ENCODE measurements at places on chromosomes 13 and 19. TPM values are rescaled to one million over a fixed set of nuclear protein-coding genes. Genes with fewer than 3 reads are reported as not detected.

DNA sequence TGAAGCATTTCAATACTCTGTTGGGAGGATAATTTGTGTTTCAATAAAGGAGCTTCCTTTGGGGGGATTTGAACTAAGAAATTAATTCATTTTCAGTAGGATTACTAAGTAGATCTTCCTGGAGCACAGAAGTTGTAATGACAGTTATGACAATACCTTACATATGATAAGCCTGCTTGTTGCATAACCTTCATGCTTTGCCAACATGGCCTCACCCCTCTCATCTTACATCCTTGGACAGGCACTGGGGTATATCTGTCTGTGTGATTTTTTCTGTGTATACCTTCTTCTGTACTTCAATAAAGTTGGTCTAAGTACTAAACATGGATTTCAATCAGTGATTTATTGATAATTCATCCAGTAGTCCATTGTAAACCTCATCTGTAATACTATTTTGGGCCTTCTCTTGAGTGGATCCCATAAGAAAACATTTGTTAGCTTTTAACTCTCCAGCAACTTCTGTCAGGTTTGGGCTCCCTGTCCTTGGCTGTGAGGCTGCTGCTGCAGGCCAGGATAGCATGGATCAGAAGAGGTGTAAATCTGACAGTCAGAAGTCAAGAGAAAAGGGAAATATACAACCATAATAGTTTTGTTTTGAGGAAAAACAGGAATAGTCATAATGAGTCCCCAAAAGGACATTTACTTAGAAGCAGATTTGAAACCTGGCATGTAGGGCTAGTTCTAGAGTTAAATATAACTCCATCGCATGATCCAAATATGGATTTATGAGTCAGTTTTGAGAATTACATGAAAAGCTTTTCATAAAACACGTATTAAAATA is 422.2 kb downstream of the KLF5 start:
- DNase-seq = no peak

DNA sequence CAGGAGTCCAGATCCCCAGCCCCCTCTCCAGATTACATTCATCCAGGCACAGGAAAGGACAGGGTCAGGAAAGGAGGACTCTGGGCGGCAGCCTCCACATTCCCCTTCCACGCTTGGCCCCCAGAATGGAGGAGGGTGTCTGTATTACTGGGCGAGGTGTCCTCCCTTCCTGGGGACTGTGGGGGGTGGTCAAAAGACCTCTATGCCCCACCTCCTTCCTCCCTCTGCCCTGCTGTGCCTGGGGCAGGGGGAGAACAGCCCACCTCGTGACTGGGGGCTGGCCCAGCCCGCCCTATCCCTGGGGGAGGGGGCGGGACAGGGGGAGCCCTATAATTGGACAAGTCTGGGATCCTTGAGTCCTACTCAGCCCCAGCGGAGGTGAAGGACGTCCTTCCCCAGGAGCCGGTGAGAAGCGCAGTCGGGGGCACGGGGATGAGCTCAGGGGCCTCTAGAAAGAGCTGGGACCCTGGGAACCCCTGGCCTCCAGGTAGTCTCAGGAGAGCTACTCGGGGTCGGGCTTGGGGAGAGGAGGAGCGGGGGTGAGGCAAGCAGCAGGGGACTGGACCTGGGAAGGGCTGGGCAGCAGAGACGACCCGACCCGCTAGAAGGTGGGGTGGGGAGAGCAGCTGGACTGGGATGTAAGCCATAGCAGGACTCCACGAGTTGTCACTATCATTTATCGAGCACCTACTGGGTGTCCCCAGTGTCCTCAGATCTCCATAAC is at the start of gene APOE:
Gene APOE (plus strand): TSS at position 360 of the 724 bp plus-strand sequence. CDS start 829 bp downstream, outside the sequence.
- DNase-seq = no peak

- no peak for DNase-seq
Observed at GRCh38 chr13:29162638-29163235, 342.6 kb downstream of the MTUS2 start.

DNA sequence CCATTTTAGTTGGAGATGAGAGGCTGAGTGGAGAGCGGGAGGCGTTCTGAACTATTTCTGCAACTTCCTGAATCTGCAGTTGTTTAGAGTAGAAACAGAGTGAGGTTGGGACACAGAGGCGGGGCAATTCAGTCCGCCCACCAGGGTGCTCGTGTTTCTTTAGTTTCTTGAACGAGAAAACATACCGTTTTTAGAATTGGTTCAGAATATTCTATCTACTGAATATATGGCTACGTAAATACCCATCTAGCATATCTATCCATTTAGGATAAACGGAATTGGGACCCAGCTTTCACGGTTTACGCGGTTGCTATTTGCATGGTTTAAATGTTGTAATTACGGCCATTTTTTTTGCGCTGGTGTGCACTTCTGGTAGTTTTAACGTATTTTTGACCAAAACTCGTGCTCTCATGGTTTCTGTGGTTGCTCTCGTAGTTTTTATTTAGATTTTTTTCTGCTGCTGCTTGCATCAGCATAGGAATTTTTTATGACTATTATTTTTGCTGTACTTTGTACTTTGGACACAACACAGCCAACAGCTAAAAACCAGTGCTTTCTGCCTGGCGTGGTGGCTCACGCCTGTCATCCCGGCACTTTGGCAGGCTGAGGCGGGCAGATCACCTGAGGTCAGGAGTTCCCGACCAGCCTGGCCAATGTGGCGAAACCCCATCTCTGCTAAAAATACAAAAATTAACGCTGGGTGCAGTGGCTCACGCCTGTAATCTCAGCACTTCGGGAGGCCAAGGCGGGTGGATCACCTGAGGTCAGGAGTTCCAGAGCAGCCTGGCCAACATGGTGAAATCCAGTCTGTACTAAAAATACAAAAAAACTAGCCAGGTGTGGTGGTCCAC is 32.7 kb downstream of the TIMM13 start:
- DNase-seq = no peak

DNA sequence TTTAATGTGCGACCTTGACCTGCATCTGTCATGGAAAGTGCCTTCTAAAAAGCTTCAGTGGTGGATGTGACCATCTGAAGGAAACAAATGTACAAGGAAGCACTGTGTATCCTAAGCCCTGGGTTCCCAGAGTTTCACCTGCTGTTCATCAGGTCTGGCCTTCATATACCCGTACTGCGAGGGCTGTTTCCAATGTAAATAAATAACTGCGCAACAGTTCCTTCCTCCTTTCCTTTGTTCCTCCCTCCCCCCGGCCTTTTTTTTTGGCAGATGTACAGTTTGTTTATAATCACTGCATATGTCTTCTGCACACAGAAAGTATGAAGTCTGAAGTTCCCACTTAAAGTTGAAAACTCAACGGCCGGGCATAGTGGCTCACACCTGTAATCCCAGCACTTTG is 5.2 kb downstream of the FAAP24 start:
- no peak for DNase-seq

DZIP1 gene
- total RNA-seq = 30.0 TPM

GPC5 gene
- total RNA-seq = 1.7 TPM

CHST8 gene
- 3.2 TPM for total RNA-seq

ZGLP1 gene
- total RNA-seq = 5.2 TPM

SYNGR4 gene
- total RNA-seq = not detected

ZNF729 gene
- total RNA-seq = not detected

CYP2S1 gene
- total RNA-seq = 7.1 TPM

SLC17A7 gene
- total RNA-seq = 0.74 TPM

POSTN gene
- total RNA-seq = 60.9 TPM

IRGC gene
- not detected for total RNA-seq

Measured in vagina (tissue), 2 donors.